NCI-H1436 treated with DMSO at 0.1 percent for 48 hours (cell line): ENCODE measurements at places on chromosomes 12 and 14.

- no peak for DNase-seq
Observed at GRCh38 chr14:76259029-76259735, 107.5 kb downstream of the GPATCH2L start.

DNA sequence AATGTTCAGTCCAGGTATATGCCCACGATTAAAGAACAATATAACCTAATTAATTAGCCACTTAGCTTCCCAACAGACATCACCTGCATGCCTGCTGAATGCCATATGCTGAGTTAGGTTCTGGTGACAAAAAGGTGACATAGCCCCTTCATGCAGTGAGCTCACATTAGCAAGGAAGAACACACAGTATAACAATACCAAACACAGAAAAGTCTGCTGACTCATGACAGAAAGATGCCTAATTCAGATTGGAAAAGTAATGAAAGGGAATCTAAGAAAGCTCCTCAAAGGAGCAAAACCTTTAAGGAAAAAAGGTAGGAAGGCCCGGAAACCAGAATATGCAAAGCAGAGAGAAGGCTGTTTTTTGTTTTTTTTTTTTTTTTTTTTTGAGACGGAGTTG, 59.0 kb downstream of the FERMT2 start:
- DNase-seq: no peak

DNA sequence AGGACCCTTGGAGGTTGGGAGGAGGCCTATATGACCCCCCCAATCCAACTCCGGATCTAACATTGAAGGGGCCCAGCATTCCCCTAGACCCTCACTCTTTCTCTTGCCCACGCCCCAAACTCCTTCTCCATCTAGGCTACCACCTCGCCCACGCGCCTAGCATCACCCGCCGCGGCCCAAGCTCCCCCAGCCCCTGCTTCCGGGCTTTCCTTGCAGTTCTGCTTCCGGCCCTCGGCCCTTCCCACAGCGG, 445 bp downstream of the CERS5 start:
- no peak for DNase-seq

DNA sequence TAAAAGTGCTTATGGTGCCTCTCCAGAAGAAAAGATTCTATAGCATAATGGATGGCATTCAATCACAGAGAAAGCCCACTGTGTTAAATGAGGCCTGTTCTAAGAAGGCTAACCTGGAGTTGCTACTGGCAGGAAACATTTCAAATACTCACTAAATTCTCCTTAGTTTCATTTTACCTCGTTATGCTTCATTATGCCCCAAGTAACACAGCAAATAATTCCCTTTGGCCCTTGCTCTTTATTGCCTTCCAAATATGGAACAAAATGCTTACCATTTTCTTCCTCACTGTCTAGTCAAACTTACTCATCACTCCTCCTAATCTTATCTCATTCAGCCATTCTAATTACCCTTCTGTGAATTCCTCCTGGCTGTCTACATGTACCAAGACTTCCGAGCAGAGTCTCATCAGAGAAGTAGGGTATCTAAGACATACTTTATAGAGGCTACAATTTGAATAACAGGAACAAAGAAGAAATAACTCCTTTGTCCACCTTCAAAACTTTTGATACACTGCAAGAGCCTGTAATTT, 292.1 kb upstream of the CLEC14A start:
- DNase-seq: no peak

DNA sequence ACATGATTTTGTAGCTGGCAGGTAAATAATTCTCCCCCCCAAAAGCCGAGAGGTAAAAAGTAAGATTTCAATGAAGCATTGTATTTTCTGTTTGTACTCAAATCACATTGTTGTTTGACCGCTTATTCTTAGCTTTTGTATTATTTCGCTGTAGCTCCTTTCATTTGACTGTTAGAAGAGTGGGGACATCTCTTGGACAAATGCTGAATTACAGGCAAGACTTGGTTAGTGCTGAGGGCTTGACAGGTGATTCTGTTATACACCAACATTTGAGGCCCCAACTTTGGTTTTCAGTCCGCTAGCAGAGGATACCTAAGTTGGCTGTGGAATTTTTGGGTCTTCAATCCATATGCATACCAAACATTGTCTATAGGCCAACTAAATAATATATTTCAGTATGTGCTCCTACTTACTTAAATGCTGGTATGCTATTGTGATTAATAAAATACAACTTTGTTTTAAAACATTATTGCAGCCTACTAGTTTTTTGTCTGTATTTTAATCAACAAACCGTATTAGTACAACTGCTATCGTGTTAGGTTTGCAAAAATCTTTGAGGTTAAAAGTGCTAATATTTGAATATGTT, 102.2 kb downstream of the ERC1 start:
- DNase-seq: peak; percentile 10

DNA sequence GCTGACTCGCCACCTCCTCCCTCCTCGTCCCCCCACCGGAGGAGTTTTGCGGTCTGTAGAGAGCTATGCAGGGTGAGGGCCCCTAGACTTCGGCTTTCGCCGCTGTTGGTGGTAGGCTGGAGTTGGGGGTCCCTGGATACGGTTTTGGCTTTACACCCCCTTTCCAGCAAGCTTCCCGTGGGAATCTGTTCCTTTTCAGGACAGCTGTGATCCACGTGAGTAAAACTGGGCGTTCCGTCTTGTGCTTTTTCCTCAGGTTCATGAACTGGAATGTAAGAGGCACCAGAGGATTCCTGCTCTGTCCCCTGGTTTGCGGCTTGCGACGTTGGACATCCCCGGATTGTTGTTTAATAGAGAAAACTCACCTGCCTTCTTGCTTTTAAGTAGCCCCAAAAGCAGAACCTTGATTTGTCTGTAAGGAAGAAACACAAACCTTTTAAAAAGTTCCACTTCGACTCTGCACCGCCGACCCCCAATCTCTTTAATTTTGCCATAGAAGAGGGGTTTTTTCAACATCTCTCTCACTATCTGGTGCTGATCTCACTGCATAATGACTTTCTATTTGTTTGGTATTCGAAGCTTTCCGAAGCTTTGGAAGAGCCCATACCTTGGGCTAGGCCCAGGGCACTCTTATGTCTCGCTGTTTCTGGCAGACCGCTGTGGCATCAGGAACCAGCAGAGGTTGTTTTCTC, 490 bp downstream of the PRORP start:
- no peak for DNase-seq

GRCh38 chr12:125284087-125284486, 218.9 kb downstream of the AACS start:
- no peak for DNase-seq

DNA sequence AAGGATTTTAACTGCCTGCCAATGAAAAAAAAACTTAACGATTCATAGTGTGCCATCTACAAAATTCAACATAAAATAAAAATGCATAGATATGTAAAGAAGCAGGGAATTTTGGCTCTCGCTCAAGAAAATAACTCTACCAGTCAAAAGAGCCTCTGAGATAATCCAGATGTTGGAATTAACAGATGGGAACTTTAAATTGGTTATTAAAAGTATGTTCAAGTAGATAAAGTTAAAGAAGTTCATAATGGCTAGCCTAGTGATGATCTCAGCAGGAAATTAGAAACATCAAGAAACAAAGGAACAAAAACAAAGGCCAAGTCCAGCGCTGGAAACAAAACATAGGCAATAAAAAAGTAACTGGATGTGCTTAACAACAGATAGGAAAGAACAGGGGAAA, 23.1 kb downstream of the PIK3C2G start:
- no peak for DNase-seq

DNA sequence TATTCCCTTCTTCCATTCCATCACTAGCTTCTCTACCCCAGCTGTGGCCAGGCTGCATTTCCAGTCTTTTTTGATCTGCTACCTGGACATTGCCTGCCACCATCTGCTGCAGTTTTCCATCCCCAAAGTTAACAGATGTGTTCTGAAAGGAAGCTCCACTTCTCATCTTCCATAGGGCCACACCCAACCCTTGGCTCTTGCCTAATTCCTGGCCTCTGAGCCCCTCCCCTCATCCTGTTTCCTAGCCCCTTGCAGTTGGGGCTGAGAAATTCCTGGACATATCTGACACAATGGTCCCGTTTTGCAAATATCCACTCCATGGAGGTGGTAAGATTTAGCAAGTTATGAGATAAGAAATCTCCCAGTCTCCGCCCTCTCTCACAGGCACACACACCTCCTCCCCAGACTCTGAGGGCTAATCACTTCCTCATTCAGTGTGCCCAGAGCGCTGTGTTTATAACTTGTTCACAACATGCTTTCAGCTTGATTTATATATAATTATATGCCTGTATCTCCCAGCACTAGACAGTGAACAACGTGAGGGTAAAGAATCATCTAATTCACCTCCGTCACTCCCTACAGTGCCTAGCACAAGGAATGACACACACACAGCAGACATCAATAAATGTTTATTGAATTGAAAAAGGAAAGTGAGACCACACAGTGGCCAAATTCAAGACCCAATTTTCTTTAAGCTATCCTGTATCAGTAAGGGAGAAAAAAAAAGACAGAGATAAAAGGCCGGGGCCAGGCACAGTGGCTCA, 13.4 kb downstream of the SMUG1 start:
- no peak for DNase-seq

DNA sequence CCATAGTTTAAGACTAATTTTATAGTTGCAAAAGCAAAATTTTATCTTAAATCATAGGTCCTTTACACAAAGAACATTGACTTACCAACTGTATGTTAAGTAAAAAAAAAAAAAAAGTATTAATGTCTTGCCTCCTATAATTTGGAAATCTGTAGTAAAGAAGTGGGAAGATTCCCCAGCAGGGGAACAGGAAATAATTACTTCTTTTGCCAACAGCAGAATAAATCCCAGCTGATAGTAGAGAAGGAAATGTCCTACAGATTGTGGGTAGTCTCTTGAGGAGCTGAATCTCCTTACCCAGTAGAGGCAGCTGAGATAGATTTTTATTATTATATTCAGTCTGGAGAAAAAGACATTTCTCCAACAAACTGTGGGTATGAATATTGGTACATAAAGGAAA, 193.7 kb downstream of the SLC6A15 start:
- no peak for DNase-seq

GRCh38 chr14:59428581-59429012, 36.6 kb downstream of the GPR135 start:
- no peak for DNase-seq

- no peak for DNase-seq
Observed at GRCh38 chr14:101004954-101005353, 101.4 kb upstream of the RTL1 start.

- DNase-seq: no peak
Observed at GRCh38 chr12:24537083-24537860, 411.6 kb downstream of the BCAT1 start.

GRCh38 chr14:102949801-102950451, 27.5 kb downstream of the AMN start:
- no peak for DNase-seq

DNA sequence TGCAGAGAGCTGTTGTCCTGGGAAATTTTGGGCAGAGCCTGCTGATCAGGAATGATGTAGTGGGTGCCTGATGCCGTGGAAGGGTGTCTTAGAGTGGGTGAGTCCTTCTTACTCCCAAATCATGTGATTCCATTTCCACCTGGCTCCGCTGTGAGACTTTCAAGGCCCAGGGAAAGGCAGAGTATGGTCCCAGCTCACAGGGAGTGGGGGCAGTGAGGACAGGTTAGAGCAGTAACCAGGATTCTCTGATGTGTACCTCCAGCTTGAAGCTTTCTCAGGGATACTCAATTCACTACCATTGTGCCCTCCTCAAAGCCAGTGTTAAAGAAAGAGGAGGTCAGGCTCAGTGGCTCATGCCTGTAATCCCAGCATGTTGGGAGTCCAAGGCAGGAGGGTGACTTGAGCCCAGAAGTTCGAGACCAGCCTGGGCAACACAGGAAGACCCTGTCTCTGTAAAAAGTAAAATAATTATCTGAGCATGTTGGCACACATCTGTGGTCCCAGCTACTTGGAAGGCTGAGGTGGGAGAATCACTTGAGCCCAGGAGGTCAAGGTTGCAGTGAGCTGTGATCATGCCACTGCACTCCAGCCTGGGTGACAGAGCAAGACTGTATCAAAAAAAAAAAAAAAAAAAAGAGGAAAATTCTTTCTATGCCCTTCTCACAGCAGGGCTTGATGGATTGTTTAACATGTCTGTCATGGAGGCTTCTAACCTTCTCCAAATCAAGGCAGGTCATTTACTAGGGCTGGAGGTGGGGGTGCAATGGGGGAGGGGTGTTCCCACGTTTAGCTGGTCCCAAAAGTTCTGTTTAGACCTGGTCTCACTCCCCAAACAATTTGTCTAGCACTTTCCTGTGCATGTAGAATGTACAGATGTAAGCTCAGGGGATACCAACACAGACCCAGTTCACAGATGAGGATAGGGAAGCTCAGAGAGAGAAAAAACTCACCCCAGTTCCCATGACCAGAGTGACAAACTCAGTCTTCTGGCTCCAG, 12.5 kb upstream of the IQSEC3 start:
- DNase-seq: no peak

- DNase-seq: no peak
Observed at GRCh38 chr14:30982533-30982932, 42.9 kb upstream of the AP4S1 start.

DNA sequence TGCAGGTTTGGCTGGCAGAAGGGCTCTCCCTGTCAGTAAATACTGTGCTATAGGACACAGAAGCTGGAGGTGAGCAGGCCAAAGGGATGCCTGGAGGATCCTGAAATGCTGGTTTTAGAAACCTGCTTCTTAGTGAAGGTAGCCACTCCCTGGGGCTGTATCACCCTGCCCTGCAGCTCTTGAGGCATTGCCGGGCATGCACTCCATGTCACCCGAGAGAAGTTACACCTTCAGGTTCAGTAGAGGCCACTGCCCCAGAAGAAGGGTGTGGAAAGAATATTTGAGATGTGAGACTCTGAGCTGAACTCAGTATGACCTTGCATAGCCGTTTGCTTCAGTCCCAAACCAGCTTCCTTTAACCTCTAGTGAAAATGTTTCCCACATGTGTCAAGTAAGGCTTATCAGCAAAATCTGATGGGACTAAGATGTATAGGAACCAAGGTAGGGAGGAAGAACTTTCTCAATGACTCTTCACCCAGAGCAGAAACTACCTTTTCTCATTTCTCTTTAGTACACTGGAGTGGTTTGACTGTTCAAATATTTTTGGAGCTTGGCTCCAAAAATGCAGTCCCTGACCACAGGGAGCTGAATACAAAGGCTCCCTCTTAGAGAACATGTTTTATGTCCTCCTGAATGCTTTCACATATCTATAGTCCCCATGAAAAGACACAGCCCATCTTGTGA, 164.5 kb upstream of the DYRK2 start:
- no peak for DNase-seq

GRCh38 chr12:101127521-101128219, 82.4 kb downstream of the SLC5A8 start:
- no peak for DNase-seq

- no peak for DNase-seq
Observed at GRCh38 chr14:68312884-68313610, 479.8 kb downstream of the ZFP36L1 start.

GRCh38 chr12:83256562-83256961, 569.9 kb downstream of the TMTC2 start:
- DNase-seq: no peak
